HuH-7 (cell line): ENCODE measurements at places on chromosomes 1 and 21.
A peak's percentile ranks its signal among the peaks of the same experiment; 100 is the strongest.

- DNase-seq: no peak
These were observed 3.2 kb downstream of the ID3 start for GRCh38 chr1:23555986-23556634.

- no peak for DNase-seq
These were observed 26.8 kb upstream of the ZNF697 start for GRCh38 chr1:119674835-119675289.

DNA sequence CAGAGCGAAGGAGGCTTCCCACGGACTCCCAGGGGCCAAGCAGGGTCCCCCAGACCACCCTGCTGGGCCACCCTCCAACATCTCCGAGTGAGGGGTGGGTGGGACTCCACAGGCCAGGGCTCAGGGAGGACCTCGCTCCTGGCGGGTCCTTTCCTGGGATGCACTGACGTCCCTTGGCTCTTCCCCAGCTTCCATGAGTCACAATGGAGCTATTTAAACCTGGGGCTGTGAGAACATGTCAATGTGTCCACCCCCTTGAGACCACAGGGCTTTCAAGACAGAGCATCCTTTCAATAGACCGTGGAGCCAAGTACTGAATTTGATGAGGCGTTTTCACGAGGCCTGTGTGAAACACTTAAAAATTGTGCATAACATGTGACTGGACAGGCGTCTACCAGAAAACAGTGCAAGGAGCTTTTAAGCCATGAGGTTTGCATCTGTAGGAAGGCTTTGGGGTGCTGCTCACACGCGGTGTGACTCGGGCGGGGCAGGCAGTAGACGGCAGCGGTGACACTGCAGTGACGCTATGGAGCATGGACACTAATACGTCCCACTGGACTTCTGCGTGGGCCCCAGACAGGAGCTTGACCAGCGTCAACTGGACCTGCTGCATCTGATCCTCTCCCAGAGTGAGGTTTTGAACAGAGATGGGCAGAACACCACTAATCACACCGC is 24.1 kb upstream of the NPHP4 start:
- no peak for DNase-seq

- DNase-seq: no peak
These were observed 33.0 kb downstream of the PDE4B start for GRCh38 chr1:65825741-65826140.

DNA sequence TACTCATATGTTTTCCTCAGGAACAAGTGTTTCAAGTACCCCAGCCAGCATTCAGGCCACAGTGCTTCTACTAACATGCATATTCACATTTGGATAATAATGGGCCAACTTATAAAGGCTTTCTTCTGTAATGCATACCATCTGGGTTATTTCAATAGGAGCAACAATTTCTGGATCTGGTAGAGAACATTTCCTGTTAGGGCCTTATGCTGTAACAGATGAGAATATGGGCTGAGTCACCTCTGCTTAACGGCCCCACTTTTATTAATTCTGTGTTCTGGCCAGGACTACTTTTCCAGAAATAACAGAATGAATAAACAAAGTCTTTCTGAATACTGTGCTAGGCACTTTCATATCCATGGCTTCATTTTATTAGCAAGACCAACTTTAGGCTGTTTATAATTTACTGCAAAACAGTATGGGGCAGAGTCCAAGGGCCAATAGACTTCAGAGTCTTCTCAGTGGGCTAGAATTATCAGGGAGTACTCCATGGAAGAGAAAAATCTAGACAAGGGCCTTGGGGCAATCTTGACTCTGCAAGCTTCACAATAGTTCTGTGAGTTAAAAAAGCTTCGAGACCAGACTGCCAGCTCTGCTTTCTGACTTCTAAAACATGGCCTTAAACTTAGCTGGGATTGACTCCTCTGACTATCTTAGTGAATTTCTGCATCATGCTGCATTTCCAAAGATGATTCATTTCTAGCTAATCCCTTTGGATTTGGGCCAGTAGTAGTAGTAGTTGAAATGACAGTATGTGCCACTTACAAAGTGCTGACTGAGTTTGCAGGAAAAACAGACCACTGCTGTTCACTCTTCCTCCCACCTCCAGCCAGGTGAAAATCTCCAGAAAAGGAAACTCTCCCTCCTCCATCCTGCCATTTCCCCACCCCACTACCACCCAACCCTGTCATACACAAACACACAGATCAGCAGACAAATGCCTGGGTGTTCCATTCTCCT is 8.2 kb upstream of the SSX2IP start:
- DNase-seq: no peak

DNA sequence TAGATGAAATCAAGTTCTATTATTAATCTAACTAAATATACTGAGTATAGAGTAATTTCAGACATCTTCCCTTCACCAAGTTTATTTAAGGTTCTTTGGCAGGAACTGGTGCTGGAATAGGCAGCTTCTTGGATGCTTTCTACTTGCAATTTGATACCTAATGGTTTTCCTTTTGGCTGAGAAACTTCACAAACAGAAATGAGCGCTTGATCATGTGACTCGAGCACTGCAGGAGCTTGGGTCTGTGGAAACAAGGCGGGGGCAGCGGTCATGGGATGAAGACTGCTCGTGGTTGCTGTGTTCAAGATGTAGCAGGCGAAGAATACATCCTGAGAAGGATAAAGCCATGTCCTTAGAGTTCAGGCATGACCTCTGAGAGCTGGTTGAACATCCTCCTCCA is 136.8 kb downstream of the PTPRC start:
- no peak for DNase-seq

- peak; percentile 11 for DNase-seq
These were observed 40.8 kb upstream of the KCTD3 start for GRCh38 chr1:215526147-215526845.

- DNase-seq: peak; percentile 73
These were observed 71.6 kb downstream of the PLEKHA6 start for GRCh38 chr1:204288021-204288588.

- DNase-seq: peak; percentile 44
These were observed 580 bp downstream of the INKA2 start for GRCh38 chr1:111738436-111739193.

DNA sequence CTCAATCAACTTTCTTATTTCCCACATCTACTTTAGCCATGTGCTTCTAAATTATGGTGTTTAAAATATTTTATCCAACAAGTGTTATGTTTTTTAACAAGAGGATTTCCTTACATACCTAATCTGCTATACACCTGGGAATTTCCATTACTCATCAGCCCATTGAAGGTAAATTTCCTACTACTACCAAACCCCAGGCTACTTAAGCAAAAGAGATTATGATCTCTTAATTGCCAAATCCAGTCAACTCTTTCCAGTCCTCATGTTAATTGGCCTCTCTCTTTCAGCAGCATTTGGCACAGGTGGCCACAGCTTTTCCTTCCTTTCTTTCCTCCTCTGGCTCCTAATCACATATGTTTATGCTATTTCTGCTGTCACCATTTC is 5.1 kb upstream of the C1orf162 start:
- DNase-seq: no peak

DNA sequence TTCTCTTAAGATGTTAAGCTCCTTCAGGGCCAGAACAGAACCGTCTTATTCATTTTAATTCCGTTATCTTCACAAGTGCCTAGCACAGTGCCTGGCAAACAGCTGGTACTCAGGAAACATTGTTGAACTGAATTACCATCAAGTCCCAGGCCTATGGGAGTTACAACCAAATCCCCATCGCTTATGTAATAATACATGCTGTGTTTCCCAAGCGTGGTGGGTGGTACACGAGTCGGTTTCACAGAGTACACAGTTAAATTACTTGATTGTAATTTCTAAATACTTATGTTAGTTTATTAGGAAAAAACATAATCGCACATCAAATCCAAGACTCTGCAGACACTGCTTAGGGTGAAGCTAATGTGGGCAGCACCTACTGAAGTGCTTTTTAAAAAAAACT is 1.0 kb downstream of the ANGEL2 start:
- peak; percentile 15 for DNase-seq

DNA sequence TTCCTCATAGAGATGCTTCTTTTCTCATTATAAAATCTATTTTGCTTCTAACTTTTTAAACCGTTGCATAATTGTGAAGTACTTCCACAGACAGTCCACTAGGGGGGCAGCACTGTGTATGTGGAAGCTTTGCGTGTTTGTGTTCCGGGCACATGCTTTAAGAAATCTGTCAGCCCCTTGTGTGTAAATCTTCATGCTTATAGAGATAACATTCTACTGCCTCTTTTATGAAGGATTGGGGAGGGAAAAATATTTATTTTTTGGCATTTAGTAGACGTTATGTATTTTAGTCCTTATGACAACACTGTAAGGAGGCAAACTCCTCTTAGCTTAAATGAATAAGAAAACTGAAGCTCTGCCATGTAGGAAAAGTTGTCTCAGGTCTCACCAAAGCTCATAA is 157.3 kb upstream of the PTGFR start:
- DNase-seq: no peak

- DNase-seq: no peak
These were observed 21.2 kb upstream of the EYA3 start for GRCh38 chr1:28109639-28110038.

DNA sequence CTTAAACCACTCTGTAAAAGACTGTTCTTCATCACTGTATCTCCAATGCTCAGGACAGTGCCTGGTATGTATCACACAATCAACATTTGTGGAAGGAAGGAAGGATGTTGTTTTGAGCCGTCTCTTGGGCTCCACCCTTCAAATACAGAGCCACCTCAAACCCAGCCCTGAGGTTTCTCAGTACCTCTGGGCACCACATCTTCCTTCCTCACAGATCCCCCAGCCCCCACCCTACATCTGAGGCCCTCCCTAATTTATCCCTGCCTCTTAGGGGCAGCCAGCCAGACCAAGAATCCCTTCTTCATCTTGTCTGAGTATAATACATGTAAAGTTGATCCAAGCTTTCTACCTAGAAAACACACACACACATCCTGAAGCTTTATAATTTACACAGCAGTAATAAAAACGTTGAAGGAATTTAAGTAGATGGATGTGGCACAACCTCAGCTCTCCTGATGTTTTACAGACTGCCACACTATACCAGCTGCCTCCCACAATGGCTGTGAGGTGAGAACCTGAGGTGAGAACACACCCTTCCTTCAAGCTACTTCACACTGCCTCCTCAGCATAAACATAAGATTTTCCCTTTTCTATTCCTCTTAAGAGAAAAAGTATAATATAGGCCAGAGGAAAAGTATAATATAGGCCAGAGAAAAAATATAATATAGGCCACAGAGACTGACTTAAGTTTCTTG is 48.5 kb downstream of the CDC7 start:
- no peak for DNase-seq

- DNase-seq: peak; percentile 66
These were observed 837 bp downstream of the SLC16A1 start for GRCh38 chr1:112954945-112955772.

- no peak for DNase-seq
These were observed 936 bp upstream of the NCAM2 start for GRCh38 chr21:20997311-20997635.

GRCh38 chr1:157270705-157271274 is 132.6 kb upstream of the ETV3 start:
- DNase-seq: no peak

GRCh38 chr1:115690972-115691371 is 49.2 kb downstream of the VANGL1 start:
- DNase-seq: no peak

GRCh38 chr1:9659328-9659727 is 7.8 kb downstream of the PIK3CD start:
- DNase-seq: no peak

DNA sequence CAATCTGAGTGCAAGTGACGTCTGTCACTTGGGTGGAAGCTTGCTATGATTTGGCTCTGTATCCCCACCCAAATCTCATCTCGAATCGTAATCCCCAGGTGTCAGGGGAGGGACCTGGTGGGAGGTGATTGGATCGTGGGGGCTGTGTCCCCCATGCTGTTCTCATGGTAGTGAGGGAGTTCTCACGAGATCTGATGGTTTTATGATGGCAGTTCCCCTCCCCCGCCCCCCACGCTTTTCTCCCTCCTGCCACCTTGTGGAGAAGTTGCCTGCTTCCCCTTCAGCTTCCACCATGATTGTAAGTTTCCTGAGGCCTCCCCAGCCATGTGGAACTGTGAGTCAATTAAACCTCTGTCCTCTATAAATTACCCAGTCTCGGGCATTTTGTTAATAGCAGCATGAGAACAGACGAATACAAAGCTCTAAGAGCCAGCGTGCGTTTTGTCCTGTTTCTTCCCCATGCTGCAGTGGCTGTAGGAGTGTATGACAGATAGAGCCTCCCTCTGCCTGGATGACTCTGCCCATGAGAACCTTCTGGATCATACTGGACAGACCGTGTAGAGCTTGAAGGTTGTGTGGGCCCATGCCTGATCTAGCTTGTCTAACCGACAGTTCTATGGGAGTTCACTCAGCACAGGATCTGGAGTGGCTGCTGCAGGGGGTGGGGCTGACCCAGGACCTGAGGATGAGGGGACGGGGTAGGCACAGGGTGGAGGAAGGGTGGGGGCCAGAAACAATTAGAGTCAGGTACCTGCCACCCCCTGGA is 139.7 kb upstream of the ERRFI1 start:
- DNase-seq: no peak

DNA sequence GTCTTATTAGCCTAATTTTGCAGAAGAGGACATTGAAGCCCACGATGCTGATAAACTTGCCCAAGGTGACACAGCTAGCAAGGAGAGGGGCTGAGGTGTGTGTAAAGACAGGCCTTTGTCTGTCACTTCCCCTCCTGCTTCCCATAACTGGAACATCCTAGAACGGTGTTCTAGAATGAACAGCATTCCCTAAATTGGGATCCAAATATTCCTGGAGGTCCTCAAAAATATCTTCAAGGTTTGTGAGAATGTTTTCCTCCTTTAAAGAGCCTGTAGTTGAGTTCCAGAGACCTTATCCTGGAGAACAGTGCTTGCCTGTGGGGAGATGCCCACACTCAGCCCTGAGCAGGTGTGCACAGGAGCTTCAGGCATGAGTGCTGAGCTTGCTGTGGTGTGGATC is 41.5 kb upstream of the SAMD13 start:
- no peak for DNase-seq

DNA sequence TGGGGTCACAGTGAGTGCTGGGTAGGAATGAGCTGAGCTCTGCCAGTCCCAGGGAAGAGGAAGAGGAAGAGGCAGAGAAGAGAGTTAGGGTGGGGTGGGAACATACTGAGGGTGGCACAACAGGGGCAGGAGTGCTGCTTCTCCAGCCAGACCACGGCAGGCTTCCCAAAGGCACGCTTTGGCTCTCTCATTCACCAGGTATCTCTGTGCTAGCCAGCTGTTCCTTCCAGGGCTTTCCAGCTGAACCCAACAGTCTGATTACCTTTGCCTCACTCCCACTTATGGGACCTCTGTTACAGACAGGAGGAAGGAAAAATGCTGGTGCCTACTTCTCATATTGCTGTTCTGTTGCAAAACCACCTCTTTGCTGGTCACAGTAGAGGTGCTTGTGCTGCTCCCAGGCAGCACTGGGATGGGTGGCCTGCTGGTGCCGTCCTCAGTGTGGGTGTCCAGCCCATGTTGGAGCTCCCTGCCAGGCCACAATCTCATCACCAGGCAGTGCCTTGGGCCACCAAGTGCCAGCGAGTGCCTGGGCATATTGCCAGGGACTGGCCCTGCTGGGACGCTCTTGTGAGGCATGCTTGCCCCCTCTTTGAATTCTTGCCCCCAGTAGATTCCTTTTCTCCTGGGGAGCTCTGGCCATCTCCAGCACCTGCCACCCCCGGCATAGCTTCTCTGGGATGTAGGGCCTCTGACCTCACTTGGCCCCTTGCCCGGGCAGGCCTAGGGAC is 2.1 kb downstream of the ADORA1 start:
- no peak for DNase-seq
